Fibroblast of skin of back (primary cell): ENCODE measurements at places on chromosomes 1 and 21.

DNA sequence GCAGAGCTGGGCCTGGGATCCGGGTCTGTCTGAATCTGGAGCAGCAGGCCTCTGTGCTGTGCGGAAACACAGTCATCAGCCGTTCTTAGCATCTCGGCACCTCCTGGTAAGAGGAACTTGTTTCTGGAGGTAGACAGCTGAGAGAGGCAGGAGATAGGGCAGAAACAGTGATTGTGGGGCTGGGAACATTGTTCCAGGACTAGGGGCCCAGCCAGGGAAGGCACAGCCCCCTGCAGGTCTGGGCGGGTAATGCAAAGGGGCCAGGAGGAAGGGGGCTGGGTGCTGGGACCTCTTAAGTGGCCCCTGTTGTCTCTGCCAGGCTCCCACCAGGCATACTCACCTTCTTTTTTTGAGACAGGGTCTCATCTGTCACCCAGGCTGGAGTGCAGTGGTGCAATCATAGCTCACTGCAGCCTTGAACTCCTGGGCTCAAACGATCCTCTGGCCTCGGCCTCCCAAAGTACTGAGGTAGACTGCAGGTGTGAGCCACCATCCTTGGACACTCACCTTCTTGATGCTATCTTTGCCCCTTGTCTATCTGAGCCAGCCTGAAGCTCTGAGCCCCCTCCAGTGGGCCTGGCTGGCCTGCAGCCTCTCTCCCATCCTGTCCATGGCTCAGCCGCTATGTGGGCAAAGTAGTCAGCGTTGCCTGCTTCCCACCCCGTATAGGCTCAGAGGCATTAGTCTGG is 134.3 kb upstream of the ZBTB40 start:
- DNase-seq, result no peak

DNA sequence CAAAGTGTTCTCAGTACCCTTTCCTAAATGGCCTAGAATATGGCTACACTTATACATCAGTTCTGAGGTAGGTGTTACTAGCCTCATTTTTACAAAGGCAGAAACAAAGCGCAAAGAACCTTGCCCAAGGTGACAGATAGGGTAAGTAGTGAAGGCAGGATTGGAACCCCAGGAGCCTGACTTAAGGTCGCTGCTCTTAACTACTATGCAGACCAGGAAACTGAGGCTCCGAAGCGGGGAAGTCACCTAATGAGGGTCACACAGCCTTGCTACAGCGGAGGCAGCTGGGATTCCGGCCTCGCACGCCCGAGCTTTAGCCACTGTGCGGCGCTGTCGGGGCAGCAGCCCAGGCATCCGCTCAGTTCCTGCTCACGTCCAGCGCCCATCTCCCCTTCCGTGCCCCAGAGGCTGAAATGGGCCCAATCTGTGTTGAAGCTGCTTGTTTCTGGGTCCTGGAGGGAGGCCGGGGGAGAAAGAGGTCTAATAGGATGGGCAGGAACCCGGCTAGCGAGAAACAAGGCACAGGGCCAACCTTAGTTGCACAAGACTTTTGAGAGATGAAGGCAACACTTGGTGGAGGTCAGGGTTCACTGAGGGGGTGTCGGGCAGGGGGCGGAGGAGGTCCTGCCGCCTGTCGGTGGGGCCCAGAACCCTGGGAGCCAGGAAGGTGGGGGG is 1.4 kb upstream of the FOXD2 start:
- DNase-seq, result peak; percentile 70

GRCh38 chr1:97254731-97255463 is 533.3 kb downstream of the PTBP2 start:
- no peak for DNase-seq

- DNase-seq, result no peak
Observed at GRCh38 chr1:161137881-161138280, 5.4 kb upstream of the DEDD start.

DNA sequence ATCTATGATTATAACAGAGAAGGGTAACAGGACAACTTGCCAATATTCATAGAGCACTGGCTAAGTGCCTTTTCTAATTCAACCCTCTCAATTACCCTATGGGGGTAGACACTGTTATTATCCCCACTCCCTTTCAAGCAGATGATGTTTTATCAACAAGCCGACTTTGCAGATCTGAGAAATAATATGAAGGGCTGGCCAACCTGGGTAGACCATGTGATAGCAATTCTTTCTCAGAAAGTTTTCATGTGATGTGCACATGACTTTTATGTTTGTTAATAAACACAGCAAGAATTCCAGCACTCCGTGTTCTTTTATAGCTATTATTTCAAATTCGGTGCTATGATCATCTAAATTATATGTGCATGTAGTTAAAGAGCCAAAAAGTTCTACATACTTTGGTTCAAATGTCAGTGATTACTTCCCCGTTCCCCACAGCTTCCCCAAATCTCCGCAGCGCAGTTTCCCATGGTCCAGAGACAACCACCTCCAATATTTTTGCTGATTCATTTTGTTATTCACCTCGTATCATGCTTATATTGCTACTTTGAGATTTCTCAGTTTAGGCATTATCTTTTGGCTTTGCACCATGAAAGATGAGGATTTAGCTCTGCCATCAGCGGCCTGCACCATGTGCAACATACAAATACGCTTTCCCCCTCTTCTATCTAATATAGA is 96.7 kb upstream of the GADD45A start:
- DNase-seq, result no peak

- DNase-seq, result no peak
Observed at GRCh38 chr1:100565937-100566699, 28.2 kb downstream of the GPR88 start.

- DNase-seq, result peak; percentile 84
Observed at GRCh38 chr1:55970526-55971110, 608.7 kb downstream of the PLPP3 start.

DNA sequence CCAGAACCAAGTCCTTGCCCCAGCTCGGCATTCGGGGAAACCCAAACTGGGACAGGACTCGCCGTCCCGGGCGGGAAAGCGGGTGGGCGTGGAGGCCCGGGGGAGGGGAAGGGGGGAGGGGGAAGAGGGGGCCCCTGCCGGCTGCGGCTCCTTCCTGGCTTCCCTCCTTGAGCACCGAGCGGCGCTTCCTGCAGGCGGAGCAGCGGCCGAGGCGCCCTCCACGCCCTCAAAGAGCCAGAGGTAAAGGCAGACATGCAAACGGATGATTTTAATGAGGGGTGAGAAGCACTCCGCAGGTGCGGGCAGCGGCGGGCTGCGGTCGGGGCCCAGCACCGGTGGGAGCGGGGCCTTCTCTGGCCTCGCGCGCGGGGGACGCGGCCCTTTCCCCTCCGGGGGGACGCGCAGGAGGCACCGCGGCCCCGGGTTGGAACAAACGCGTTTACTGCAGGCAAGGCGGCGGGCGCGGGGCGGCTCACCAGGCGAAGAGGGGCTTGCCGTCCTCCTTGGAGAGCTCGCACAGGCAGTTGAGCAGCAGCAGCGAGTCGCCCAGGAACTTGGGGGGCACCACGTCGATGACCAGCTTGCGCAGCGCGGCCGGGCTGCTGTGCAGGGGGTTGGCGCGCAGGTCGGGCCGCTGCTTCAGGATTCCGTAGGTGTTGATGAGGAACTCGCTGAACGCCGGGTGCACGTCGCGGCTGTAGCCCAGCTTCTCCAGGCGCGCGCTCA is 5.7 kb upstream of the FTCD start:
- DNase-seq, result no peak

GRCh38 chr1:3807769-3808168 is 11.5 kb upstream of the LRRC47 start:
- no peak for DNase-seq
